Suprapubic skin (tissue), 4 donors: ENCODE measurements at places on chromosomes 5 and 9.

DNA sequence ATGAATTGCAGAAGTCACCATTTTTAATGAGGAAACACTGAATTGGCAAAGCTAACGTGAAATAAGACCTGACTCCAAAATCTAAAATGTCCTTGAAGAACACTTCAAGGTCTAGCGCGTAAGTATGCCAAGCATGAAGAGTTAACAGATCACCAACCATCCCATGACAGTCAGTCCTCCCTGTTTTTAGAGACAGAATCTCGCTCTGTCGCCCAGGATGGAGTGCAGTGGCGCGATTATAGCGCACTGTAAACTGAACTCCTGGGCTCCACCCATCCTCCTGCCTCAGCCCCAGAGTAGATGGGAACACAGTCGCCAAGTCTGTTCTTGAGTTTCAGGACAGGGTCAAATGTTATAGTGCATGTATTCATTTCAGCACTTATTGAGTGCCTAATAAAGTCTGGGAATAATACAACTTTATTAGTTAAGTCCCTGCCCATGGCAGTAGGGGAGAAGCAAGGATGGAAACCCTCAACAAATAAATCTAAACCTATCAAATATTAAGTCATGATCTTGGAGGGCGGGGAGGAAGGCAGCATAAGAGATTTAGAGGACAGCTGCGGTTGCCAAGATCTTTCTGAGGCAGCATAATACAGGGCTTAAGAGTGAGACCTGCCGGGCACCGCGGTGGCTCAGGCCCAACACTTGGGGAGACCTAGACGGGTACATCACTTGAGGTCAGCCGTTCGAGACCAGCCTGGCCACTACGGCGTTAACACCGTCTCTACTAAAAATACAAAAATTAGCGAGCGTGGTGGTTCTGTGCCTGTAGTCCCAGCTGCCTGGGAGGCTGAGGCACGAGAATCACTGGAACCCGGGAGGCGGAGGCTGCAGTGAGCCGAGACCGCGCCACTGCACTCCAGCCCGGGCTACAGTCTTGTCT, 1.1 kb downstream of the ATPSCKMT start:
- no peak for DNase-seq

GRCh38 chr5:18236386-18236785, 602.1 kb downstream of the TAF11L14 start:
- DNase-seq, result no peak

GRCh38 chr5:81768935-81769452, 18.1 kb upstream of the SSBP2 start:
- no peak for DNase-seq

DNA sequence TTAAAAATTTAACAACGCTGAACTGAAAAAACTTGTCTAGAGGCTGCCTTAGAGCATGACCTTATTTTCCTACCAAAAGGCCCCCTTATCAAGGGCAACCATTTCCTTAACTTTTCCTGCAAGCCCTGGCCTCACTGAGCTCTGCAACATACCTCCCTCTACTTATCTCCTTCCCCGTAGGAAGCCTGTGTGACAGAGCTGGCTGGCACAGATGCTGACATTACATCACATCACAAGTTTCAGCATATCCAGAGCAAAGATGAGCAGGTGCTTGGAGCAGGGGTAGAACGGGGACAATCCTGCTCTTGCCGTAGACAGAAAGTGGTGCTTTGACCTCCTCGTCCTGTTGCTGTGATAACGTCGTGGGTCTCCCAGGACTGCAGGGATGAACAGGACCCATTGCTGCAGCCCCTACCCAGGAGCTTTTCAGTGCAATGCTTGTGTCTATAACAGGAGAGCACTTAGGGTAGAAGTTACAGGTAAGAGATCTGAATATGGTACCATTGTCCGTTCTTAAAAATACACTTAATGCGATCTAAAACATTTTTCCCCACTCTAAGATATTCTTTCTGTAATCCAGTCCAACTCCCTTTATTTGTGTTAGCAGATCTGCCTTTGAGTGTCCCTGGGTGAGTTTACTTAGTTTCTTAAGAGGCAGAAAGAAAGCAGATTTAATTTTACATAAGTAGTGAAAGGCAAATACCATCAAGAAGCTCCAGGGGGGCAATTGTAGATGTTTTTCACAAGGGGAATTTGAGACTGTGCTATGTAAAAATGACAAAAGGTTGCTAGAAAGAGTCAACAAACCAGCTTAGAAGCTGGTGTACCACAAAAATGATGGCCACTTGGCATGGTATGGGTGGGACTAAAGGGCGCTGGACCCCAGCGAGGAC, 101.9 kb upstream of the EFNA5 start:
- DNase-seq, result no peak

- no peak for DNase-seq
Measured at GRCh38 chr5:156170351-156170961, 156.5 kb upstream of the SGCD start.

DNA sequence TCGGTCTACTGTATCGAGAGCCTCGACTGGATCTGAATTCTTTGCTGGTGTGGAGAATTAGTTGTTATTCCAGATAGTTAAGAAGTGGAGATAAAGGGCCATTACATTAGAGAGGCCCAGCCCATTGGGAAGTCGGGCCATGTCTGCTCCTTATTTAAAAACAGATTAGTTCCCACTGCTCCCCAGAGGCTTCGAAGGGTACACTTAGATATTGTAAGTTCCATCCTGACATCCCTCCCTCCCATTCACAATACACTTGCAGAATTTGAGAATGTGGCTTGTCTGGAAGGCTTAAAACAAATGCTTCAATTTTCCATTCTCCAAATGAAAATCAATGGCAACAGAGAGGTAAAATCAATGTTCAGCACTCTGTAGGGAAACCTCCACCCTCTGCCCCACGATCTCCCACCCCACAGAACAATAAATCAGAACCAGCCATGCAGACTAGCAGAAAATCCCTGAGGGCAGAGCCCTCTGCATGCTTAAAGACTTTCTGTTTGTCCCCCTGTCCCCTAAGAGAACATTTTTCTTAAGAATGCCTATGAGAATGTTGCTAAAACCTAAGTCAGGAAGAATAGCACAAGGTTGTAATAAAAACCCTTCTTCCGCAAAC, 364.1 kb downstream of the SPOCK1 start:
- DNase-seq, result no peak

GRCh38 chr5:14893381-14893780, 21.8 kb upstream of the ANKH start:
- DNase-seq, result no peak
